ENCODE measurements at places on chromosomes 11 and 22.

DNA sequence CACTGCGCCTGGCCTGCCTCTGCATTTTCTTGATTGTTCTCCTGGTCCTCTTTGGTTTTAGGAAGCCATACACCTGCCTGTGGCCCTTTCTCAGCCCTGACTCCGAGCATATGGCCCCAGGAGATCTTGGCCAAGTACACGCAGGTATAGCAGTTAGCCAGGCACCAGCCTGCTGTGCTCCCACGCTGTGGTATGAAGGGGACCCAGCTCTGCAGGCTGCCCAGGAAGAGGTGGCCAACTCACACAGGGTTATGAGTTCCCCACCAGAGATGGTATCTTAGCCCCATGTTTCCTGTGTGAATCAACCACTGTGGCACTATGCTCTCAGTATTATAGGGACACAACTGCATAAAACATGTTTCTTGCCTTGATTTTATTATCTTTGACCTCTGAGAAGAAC, 31.1 kb downstream of the SGSM3 start:
- peak; percentile 26 for DNase-seq

- DNase-seq = no peak
Measured at GRCh38 chr11:71148716-71149115, 103.7 kb downstream of the SHANK2 start.

DNA sequence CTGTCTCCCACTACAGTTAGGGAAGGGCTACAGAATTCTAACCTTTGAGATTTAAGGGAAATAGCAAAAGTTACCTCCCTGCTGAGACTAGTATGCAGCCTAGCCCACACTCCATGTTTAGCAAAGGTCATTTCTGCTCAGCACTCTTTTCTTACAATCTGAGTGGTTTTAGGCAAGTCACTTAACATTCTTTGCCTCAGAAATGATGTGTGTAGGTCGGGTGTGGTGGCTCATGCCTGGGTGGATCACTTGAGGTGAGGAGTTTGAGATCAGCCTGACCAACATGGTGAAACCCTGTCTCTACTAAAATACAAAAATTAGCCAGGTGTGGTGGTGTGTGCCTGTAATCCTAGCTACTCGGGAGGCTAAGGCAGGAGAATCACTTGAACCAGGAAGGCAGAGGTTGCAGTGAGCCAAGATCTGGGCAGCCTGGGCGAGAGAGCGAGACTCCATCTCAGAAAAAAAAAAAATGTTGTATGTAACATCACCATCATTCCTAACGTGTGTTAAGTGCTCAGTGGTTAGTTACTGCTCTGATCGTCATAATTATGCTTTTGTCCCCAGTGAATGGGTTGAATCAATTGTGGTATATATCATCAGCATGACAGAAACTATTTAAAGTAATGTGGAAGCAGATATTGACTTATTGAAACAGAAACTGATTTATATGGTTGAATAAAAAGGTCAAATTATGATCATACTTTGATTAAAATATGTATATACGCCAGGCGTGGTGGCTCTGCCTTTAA, 55.0 kb downstream of the COPB1 start:
- no peak for DNase-seq

GRCh38 chr11:112400476-112401014, 139.9 kb upstream of the PLET1 start:
- no peak for DNase-seq

DNA sequence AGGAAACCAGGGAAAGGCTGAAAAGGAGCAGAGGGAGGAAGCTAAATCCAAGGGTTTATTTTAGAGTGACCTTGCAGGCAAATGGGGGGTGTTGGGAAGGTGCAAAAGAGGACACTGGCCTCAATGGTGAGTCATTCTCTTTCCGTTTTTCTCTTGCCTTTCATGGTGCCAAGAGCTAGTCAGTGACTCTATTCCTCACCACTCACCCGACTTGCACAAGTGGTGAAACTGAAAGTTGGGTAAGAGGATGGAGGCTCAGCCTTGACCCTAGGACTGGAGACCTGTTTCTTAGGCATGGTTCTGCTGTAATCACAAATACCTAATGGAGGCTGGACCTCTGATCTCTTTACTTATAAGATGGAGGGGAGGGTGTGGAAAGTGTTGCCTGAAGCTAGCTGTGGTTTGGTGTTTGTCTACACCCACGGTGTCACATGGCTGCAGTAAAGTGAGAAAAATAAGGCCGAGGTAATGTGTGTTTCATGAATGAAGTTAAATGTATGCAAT, 67.3 kb upstream of the CREB3L1 start:
- no peak for DNase-seq

DNA sequence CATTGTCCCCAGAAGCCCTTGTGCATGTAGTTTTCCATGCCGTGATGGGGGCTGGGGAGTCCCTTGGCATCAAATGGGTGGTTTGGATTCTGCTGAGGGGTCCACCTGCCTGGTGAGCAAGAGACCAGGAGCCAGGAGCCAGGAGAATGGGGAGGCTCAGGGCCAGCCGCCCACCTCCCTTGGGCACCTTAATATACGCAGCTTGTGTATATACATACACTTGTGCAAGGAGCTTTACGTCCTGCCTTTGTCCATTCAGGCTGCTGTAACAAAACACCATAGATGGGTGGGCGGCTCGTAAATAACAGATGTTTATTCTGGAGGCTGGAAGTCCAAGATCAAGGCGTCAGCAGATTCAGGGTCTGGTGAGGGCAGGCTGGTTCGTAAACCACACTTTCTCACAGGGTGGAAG, 62.5 kb downstream of the SMIM38 start:
- no peak for DNase-seq

DNA sequence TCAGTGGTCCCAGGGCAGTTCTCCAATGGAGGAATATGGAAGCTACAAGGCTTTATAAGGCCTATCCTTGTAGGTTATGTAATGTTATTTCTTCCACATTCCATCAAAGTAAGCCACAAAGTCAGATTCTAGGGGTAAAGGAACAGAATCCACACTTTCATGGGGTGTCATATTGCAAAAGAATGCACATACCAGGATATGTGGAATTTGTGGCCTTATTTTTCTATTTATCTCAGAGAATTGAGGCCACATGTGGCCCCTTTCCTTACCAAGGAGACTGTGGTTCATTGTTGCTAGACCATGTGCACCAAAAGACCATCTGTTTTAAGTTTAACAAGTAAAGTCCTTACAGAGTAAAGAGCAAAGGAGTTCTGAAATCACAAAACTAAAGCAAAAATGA, 12.9 kb downstream of the LRRC4C start:
- no peak for DNase-seq

- DNase-seq = no peak
Measured at GRCh38 chr11:68583041-68583446, 101.3 kb upstream of the GAL start.

- DNase-seq = no peak
Measured at GRCh38 chr11:67632175-67632981, 2.6 kb upstream of the NUDT8 start.

- DNase-seq = peak; percentile 90
Measured at GRCh38 chr22:23786752-23787599, at the start of gene SMARCB1. Gene SMARCB1, plus strand, starts transcription at chr22:23786966. Its CDS starts 204 bp downstream, at chr22:23787170.

GRCh38 chr11:72864702-72865655, 50.8 kb downstream of the ATG16L2 start:
- no peak for DNase-seq

DNA sequence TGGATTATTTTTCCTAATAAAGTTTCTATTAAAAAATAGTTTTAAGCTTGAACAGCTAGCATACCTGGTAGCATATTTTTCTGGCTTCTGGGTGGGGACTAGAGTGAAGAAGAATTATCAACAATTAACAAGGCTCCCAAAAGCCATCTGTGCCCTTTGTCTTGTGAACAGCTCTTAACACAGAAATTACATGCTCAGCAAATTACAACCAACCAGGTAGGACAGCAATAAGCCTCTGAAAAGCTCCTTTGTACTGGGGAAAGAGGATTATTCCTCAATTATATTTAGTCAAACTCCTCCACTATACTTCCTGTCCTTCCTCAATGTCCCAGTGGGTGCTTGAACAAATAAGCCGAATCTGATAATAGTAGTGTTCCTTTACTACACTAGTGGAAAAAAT, 162.8 kb downstream of the RAB38 start:
- no peak for DNase-seq

DNA sequence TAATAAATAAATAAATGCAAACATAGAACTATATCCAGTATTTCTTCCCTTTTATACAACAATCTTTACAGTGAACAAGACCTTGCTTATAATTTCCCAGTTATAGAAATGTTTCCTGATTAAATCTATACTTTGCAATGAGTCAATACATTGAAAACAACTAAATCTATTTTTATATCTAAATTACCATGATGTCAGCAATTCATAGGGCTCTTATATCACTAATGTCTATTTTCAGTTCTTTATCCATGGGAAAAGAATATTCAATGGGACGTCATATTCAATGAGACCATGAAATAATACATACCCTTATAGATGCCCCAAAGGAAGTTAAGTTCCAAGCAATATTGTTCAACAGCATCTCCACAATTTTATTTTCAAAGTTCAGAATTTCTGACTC, 359.9 kb downstream of the CASP12 start:
- DNase-seq = no peak

DNA sequence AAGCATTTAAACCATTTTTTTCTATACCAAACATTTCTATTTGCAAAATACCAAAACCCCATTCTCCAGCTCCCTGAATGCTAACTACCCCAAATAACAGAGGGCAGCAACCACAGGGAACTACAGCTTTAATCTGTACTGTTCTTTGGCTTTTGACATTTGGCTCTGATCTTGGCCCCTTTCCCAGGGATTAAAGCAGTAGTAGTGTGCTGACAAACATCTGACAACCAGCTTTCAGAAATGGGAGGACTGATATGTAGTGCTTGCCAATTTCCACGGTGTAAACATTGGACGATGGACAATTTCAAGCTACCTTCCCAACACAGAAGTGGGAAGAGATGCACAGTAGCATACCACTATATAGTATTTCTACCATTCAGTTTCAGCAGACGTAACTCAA, 88.4 kb upstream of the TEAD1 start:
- no peak for DNase-seq

DNA sequence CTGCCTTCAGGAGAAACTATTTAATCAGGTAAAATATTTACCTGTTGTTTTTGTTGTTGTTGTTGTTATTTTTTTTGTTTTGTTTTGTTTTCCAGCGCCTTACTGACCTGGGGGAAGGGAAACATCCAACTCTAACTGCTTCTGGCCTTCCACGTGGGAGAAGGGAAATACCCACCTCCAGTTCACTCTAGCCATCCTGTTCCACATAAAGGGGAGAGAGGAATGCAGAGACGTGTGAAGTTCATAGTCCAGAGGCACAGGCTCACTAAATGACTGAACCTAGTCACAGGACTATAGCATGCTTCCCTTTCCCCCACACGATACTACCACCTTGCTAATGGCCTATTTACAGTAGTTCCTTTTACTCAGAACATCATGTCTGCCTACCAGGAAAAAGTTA, 72.4 kb upstream of the VSTM5 start:
- no peak for DNase-seq

- DNase-seq = no peak
Measured at GRCh38 chr22:35835998-35836691, 118.5 kb downstream of the APOL5 start.

DNA sequence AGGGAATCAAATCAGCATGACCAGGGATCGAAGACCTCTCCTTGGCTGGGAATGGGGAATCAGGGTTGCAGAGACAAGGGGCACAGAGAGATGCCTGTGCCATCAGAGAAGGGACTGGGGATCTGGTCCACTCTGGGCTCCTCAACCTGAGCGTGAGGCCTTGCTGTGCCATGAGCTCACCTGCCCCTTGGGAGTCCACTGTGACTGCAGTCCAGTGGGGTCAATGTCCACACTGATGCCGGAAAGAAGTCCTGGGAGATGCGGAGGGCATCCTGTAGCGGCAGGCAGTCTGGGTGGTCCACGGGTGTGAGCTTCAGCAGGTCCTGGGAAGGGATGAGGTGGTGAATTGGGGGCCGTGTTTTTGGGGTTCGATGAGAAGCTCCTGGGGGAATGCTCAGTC, 7.3 kb upstream of the RGL4 start:
- no peak for DNase-seq

DNA sequence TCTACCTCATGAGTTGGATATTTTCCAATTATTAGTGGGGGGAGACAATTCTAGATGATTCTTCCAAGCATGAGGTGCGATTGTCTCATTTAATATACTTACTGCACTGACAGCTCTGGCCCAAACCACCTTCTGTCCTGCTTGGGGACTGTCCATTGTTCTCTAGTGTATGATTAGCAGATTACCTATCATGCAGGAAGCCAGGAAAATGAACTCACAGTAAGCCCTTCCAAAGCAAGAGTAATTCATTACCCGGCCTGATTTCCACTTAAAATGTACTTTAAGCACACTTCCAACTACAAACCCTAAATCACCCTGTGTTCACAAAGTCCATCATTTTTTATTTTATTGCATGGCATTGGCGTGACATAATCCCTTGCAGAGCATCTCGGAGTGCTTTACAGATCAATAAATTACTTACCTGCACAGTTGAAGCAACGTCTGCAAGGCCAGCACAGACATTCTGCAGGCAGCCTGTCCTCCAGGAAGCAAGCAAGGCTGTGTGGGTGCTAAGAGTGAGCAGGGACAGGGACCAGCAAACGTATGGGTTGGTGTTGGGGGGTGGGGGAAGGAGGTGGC, 838.2 kb downstream of the NTM start:
- DNase-seq = no peak
